ENCODE measurements at places on chromosomes 11 and 22.

- DNase-seq = no peak
Measured at GRCh38 chr11:19739872-19740271, 27.2 kb downstream of the NAV2 start.

GRCh38 chr11:115739146-115739545 lies 234.9 kb upstream of the CADM1 start:
- no peak for DNase-seq

GRCh38 chr11:131275580-131275979 lies 94.8 kb upstream of the NTM start:
- DNase-seq = no peak

- no peak for DNase-seq
Measured at GRCh38 chr11:74639533-74639932, 47.2 kb downstream of the POLD3 start.

DNA sequence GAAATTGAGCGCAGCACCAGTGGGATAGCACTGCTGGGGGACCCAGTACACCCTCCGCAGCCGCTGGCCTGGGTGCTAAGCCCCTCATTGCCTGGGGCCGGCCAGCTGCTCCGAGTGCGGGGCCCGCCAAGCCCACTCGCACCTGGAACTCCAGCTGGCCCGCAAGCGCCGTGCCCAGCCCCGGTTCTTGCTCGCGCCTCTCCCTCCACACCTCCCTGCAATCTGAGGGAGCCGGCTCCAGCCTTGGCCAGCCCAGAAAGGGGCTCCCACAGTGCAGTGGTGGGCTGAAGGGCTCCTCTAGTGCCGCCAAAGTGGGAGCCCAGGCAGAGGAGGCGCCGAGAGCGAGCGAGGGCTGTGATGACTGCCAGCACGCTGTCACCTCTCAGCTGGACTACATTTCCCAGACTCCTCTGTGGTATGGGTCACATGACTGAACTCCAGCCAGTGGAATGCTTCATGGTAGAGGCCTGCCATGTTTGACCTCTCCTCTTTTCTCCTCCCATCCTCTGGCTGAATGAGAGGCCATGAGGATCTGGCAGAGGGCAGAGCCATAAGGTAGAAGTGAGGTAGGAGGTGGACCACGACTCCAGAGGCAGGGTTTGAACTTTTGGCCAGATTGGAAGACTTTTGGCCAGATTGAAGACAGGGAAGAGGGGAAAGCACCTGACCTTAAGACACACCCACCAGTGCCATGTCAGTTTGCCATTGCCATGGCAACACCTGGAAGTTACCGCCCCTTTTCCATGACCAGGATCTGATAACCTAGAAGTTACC lies 6.2 kb downstream of the MRGPRD start:
- peak; percentile 20 for DNase-seq

GRCh38 chr11:72736452-72737069 lies 15.6 kb downstream of the ARAP1 start:
- DNase-seq = no peak

- no peak for DNase-seq
Measured at GRCh38 chr22:32714458-32715430, 86.8 kb upstream of the TIMP3 start.

- DNase-seq = no peak
Measured at GRCh38 chr11:110076371-110076965, 16.7 kb upstream of the ZC3H12C start.

GRCh38 chr22:25060522-25061071 lies 108.1 kb downstream of the KIAA1671 start:
- DNase-seq = no peak

DNA sequence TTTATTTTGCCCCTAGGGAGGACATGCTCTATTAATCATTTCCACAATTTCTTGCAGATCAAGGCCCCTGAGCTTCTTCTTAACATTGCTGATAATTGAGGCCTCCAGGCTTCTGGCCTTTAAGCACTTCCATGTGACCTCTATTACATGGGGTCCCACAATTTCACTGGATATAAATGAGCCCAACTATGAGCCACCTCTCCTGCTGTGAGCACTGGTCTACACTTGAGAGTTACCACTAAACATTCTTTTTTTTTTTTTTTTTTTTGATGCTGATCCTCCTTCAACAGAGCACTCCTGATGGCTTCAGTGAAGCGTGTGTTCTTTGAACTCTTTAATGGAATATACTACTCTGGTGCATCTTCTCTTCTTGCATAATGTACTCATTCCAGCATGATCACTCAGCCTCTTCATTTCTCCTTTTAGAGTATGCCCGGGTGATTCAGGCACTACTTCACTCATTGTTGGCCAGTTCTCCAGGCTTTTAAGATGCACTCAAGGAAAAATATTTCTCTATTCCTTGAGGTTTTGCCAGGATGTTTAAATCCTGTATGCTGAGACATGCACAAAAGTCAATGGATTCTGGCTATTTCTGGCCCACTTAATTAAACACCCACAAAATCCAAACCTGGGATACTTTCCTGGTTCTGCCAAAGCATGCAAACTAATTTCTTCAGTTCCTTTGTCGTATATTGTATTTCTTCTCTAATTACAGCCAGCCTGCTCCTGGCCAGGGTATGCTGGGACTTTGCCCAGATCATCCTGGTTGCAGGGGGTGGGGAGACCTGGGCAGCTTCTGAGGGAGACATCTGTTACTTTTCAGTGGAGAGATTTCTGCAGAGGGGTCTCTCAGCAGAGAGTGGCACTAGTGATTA lies 257.8 kb upstream of the LUZP2 start:
- no peak for DNase-seq

GRCh38 chr11:59938132-59938531 lies at the start of gene OOSP1:
OOSP1 (plus strand) TSS chr11:59938432; CDS start chr11:59938455, 23 bp downstream.
- no peak for DNase-seq

DNA sequence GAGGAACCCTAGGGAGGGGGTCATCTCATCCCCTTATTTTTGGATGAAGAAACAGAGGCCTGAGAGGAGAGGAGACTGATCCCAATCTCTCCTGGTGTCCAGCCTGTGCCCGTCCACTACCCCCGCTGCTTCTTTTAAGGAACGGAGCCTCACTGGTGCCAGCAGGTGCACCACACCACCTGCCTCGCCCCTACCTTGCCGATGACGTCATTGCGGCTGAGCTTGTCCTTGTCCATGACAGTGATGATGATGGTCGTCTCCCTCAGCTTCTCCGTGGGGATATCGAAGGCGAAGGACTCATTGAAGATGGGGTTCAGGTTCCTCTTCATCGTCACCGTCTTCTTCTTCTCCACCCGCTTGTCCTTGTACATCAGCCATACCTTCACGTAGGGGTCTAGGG lies 14.3 kb downstream of the LRRC10B start:
- no peak for DNase-seq
